ENCODE measurements at places on chromosomes 16 and 17. TPM values are rescaled to one million over a fixed set of nuclear protein-coding genes. Genes with fewer than 3 reads are reported as not detected.
A peak's percentile ranks its signal among the peaks of the same experiment; 100 is the strongest.

GRCh38 chr16:69236319-69236718 is 49.4 kb downstream of the SNTB2 start:
- DNase-seq = no peak

CCL7 gene
- not detected for total RNA-seq

- DNase-seq = no peak
Observed at GRCh38 chr16:90072442-90073105, 4.6 kb downstream of the PRDM7 start.

- peak; percentile 38 for DNase-seq
Observed at GRCh38 chr17:78789663-78790181, 7.6 kb upstream of the CYTH1 start.

DNA sequence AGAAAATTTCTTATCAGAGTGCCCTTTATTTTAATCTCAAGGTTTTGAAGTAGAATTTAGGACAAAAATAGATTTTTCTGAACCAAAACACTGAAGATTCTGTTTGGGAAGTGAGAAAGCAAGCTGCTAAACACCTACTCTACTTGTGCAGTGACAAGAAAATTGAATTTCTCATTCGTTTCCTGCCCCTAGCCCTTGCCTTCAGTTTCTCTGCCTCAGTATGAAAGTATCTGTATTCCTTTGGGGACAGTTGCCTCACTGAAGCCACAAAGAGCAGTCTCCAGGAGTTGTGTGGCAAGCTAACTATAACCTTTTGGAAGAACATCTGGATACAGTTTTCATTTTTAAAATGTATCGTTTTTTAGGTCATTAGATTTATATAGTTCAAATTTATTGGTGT is 19.7 kb downstream of the MOSMO start:
- DNase-seq = no peak

GRCh38 chr17:27230996-27231395 is 62.9 kb upstream of the WSB1 start:
- no peak for DNase-seq

TMIGD1 gene
- not detected for total RNA-seq

- no peak for DNase-seq
Observed at GRCh38 chr16:54932737-54933254, 2.1 kb downstream of the IRX5 start.

GRCh38 chr17:78144147-78144719 is 2.0 kb upstream of the C17orf99 start:
- DNase-seq = no peak

NOS2 gene
- total RNA-seq = not detected

KCNH6 gene
- not detected for total RNA-seq

GRCh38 chr16:82728901-82729300 is 102.1 kb downstream of the CDH13 start:
- DNase-seq = no peak

DNA sequence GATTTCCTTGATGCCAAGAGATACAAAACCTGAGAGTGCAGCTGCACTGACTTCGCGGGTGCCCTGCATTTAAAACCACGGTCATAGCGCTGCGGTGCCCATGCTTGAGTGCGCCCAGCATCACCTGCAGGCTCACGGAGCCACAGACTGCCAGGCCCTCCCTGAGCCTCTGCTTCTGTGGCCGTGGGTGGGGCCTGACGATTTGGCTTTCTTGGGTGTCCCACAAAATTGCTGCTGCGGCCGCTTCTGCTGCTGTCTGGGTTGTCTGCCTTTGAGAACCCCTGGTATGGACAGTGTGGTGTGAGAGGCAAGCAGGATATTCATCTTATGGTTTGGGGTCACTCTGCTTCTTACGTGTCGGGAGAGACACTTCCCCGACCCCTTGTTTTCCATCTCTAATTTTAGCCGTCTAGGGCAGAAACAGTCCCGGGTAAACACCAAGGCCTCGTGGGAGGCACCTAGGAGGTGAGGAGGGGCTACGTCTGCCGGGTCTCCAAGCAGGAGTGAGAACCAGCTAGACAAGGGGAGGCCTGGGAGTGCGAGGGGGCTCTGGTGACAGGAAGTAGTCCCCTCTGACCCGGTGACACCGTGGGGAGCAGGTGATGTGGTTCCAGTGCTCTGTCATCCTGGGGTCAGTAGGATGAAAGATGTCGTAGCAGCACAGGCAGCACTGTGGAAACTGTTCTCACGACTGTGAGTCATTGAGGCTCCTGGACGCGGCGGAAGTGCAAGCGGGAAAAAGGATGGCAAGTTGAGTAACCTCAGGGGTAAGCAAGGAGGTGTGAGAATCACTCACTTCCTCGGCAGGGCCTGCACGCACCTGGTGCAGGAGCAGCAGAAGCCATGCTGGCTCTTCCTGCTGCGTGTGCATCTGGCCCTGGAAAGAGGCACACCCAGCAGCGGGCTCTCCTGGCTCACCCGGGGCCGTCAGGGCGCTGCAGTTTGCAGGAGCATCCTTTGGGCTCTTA is 176.3 kb downstream of the RPTOR start:
- DNase-seq = peak; percentile 76

GRCh38 chr17:68418876-68419275 is 38.4 kb downstream of the WIPI1 start:
- DNase-seq = no peak

DNA sequence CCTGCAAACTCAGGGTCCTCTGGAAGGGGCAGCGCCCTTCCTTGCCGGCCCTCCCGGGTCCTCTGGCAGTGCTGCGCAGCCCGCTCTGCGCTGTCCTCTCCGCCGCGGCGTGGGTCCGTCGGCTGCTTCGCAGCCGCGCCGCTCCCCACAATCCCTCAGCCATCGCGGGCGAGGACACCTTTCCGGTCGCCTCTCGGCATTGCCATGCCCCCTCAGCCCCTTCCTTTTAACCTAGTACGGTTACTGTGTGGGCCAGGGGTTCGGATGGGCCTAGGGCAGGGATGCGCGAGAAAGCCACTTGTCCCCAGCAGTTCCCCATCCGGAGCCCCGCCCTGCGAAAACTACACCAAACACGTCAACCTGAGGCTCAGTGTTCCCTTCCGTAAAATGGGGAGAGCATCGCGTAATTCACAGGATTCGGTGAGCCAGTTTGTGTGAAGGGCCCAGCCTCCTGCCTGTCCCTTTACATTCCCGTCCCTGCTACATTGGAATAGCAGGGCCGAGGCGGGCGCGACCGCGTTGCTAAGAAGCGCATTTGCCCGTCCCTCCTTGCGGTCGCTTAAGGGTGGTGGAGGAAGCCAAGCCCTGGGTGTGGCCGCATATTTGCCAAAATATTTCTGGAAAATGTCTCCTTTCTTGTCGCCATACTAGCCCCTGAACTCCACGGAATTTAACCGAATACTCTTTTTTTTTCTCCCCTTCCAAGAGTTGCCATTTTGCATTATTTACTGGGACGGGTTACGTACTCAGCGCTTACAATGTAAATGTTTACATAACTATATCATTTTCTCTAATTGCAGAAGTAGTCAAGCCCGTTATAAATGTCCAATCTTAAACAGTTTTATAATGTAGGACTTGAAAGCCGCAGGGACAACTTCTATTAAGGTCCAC is 13.2 kb downstream of the COPZ2 start:
- DNase-seq = peak; percentile 54

- no peak for DNase-seq
Observed at GRCh38 chr16:80935691-80936090, 71.0 kb downstream of the CMC2 start.

DNA sequence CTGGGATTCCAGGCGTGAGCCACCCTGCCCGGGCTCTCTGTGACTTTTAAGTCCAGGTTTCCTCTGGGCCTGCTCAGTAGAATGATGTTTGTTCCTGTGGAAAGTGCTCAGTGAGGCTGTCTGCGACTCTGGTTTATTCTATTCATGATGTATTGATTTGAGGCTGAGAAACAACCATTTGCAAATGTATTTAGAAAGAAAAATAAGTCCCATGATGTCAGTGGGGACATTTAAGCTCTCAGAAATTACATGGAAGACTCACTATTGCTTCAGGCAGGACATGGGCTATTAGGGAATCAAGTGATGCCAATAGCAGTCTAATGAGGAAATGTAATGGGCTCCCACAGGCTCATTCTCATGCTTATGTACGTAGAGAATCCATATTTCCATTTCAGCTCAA is 22.2 kb upstream of the KCNG4 start:
- DNase-seq = no peak

KRT31 gene
- not detected for total RNA-seq

DNA sequence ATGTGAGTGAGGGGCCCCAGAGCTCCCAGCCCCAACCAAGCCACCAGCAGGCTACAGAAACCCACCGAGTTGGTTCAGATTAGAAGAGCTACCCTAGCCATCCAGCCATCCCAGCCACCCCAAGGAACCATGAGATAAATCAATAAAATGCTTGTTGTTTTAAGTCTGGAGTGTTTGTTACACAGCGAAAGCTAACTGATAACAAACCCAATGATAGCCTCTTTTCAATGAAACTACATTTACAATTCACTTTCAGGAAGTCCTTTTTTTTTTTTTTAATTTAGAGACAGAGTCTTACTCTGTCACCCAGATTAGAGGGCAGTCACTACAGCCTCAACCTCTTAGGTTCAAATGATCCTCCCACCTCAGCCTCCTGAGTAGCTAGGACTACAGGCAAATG is 215.0 kb upstream of the ZFHX3 start:
- DNase-seq = no peak

KRTAP3-2 gene
- not detected for total RNA-seq

GRCh38 chr17:36942631-36943125 is 5.4 kb downstream of the LHX1 start:
- DNase-seq = no peak

FOXC2 gene
- not detected for total RNA-seq

DNA sequence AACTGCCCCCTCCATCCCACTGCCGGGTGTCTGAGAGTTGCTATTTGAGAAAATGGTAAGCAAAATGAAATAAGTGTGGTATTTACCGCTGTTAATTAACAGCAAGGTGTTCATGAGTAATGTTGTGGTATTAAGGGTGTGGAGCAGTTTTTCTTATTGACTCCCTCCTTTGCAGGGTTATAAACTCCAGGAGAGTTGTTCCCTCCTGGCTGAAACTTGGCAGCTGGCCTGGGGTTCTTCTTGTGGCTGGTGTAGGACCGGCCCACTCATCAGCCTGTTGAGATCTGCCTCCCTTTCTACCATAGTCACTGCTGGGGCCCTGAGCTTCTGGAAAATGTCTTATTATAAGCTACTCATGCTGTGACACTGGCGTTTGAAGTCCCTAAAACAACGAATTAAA is 128.6 kb downstream of the SOX9 start:
- DNase-seq = no peak

- DNase-seq = no peak
Observed at GRCh38 chr17:82547981-82548380, 28.4 kb downstream of the FOXK2 start.

GRCh38 chr16:86584071-86584685 is 5.8 kb downstream of the FOXL1 start:
- no peak for DNase-seq

DNA sequence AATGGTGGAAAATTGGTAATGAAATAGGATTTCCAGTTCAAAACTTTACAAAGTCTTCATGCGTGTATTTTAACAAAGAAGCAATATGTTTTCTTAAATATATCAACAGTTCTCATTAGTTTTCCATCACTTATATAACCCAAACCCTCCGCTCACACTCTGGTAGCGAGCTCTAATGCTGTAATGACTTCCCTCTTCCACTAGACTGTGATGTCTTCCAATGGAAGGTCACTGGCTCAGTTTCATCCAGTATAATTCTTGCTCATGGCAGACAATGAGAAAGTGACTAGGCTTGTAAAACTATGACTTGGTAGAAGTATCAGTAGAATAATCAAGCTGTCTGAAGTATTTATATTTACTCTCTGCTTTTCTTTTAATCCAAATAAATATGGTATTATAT is 32.8 kb downstream of the NETO2 start:
- no peak for DNase-seq

DNA sequence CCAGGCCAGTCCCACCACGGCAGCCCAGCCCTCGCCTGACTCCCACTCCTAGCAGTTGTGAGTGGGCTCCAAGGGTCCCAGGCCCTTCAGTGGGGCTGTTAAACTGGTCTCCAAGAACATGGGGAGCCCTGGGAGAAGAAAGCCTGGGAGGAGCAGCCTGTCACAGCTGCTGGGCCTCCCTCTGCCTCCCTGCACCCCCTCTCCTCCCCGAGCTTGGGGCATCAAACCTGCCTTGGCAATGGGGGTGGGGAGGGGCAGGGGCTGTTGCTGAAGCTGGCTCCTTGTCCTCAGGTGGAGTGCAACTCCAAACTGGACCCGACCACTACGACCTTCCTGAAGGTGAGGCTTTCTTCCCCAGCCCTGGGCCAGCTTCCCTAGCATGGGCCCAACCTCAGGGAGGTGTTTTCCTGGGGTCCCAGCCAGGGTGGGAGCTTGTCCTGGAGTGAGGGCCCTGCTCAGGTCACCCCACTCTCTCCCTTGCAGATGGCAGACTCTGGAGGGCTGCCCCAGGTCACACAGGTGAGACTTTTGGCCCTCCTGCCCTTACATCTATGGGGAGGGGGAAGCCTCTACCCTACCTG is 6.6 kb upstream of the SETD6 start:
- DNase-seq = no peak

GRCh38 chr17:47738178-47738577 is 5.1 kb downstream of the TBX21 start:
- no peak for DNase-seq

C16orf96 gene
- total RNA-seq = not detected

HBA2 gene
- total RNA-seq = not detected

GRCh38 chr16:59907611-59908010 is 1173.5 kb upstream of the GOT2 start:
- no peak for DNase-seq

GRCh38 chr16:3712861-3713372 is 4.4 kb downstream of the TRAP1 start:
- DNase-seq = no peak

PLCD3 gene
- 99.6 TPM for total RNA-seq

DNA sequence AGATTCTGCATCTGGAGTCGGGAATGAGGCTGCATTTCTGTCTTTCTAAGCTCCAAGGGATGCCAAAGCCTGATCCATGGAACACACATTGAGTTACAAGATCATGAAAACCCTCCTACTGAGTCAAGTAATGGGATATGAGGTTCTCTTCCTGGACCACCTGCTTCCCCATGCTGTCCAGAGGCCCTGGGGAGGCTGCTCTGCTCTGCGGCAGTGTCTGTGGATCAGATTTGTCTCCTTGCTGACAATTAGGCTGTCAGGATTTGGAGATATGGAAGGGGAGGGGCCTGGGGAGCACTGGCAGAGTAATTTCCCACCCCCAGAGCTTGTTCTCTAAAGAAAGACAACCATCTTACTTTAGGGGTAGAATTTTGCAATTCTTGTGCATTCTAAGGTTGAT is 33.0 kb downstream of the C16orf95 start:
- no peak for DNase-seq
